CD4-positive, alpha-beta memory T cell (primary cell): ENCODE measurements at places on chromosomes 11 and 22.

- DNase-seq, result peak; percentile 42
These were observed at the start of the genes C11orf21 and TSPAN32 for GRCh38 chr11:2301631-2302305. Gene C11orf21, minus strand, starts transcription at chr11:2301918. Its CDS starts 110 bp downstream, at chr11:2301808. Gene TSPAN32, plus strand, starts transcription at chr11:2302013. Its CDS starts 137 bp downstream, at chr11:2302150.

DNA sequence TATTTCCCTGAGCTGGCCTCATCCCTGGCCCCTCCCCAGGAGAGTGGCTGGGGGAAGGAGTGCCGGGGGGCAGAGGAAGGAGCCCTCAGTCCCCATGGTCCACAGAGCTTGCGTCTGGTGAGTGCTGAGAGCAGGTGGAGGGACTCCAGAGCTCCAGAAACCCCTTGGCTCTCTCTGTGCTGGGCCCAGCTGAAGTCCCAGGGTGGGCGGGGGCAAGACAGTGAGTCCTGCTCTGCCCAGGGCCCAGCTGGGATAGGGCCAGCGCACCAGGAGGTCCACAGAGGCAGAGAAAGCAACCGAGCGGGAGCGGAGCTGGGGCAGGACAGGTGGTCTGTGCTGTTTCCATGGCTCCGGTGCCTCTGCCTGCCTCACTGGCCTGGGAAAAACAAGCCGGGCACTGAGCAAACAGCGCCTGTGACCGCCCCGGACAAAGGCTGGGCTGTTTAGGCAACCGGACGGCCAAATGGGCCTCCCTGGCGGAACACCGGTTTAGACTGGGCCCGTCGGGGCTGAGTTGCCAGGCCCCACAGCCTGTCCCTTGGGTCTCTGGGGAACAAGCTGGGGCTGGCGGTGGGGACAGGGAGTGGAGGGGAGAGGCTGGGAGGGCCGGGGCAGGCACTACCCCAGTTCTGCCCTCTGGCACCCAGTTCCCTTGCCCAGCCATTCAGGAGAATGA is 34.1 kb upstream of the WNT7B start:
- DNase-seq, result no peak

- DNase-seq, result no peak
These were observed 402.1 kb downstream of the CNTN5 start for GRCh38 chr11:99422581-99423427.

DNA sequence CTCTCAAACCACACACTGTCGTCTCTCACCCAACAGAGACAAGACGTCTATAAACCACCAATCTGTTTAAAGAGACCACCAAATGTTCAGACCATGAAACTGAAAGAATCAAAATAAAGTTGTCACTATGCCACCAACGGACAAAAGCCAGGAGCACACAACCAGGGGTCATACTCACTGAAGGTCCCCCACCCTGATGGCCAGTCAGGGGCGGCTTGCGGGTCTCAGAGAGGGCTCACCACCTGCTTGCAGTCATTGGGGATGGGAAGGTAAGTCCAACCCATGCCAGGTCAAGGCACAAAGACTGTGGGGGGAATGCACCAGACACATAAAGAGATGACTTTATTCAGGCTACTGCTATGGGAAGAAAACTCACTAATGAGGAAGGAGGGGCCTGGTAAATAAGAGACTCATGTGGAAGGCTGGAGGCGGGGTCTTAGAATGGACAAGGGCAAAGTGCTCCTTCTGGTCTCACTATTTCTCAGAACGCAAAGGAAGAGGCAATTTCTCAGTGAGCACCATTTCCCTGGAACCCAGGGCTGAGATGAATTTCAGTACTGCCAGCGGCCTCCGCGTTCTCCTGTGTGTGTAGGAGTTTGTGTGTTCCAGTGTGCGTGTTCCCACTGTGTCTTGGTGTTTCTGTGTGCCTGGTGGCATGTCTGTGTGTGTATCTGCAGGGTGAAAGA is 17.3 kb downstream of the SCARF2 start:
- DNase-seq, result no peak

- no peak for DNase-seq
These were observed 59.3 kb upstream of the NUP160 start for GRCh38 chr11:47907499-47907898.

- DNase-seq, result no peak
These were observed 20.0 kb downstream of the PPFIA1 start for GRCh38 chr11:70290361-70291065.

GRCh38 chr11:103297900-103298299 is 188.7 kb downstream of the DYNC2H1 start:
- DNase-seq, result no peak

- peak; percentile 33 for DNase-seq
These were observed 2.6 kb downstream of the CYTH4 start for GRCh38 chr22:37284805-37285355.

GRCh38 chr11:34625576-34625975 is 4.7 kb downstream of the EHF start:
- no peak for DNase-seq
